Esophagus mucosa (tissue), 1 donor: ENCODE measurements at places on chromosomes 6 and 20.

DNA sequence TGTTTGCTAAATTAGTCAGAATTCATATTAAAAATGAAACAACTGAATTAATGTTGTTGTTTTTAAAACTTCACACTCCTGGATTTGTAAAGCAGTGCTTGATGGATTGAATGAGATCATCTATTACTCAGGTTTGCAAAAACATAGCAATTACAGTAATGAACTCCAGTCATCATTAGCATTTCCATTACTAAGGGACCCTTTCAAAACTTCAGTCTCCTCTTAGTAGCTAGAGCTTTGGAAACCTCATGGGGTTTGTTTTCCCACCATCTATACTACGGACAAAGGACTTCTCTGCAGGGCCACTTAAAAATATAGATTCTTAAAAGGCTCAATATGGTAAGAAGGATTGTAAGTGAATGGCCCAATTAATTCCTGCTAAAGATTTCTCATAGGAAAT lies 209.9 kb upstream of the PRND start:
- ATAC-seq, result no peak

GRCh38 chr20:10657453-10657852 lies 16.3 kb downstream of the JAG1 start:
- ATAC-seq, result no peak

GRCh38 chr6:79686707-79687309 lies 55.7 kb downstream of the SH3BGRL2 start:
- ATAC-seq, result no peak

- no peak for ATAC-seq
Measured at GRCh38 chr20:11926292-11926998, 8.8 kb downstream of the BTBD3 start.

- ATAC-seq, result peak; percentile 55
Measured at GRCh38 chr6:34142061-34142998, 3.6 kb downstream of the GRM4 start.

GRCh38 chr20:2519115-2519809 lies 10.5 kb upstream of the ZNF343 start:
- ATAC-seq, result no peak

GRCh38 chr6:140897349-140897748 lies 1235.4 kb upstream of the GJE1 start:
- ATAC-seq, result no peak

- ATAC-seq, result peak; percentile 95
Measured at GRCh38 chr20:25223179-25223661, 24.7 kb upstream of the PYGB start.

DNA sequence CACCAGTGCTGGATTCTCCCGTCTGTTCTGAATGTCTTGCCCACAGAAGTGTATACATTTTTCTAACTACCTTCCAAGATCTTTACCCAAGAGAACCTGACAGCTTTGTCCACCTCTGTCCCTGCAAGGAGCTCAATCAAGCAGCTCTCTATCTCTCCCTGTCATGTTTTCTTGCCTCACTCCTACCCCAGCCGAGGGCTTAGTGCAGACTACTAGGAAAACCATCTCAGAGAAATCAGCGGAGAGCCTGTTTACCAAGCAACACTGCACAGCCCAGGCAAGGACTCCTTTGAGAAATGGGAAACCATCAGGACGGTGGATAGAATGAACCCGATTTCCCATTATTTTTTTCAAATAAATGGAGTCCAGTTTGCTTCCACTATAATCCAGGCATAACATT lies 250.7 kb upstream of the JARID2 start:
- ATAC-seq, result no peak

DNA sequence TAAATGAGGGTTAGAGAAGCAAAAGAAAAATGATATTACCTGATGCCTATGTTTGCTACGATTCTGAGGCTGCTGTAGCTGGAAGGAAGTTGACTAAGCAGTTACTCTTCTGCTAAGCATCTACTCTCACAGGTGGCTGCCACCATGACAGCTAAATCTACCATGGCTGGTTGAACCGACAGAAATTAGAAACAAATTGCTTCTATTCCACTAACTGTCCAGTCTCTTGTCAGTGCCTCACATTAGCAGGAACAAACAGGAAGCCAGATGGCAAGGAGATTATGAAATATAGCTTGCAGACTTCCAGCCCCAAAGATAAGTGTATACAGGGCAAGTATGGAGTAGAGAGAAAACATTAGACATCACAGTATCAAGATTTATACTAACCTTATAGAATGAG lies 59.4 kb upstream of the TMEM200A start:
- ATAC-seq, result no peak
